Stimulated activated CD4-positive, alpha-beta T cell treated with anti-CD3 and anti-CD28 coated beads, Interleukin-12 subunit alpha, Interleukin-12 subunit beta, amount 100 ng/mL, for 24 hours (primary cell): ENCODE measurements at places on chromosomes 1 and 21.
A peak's percentile ranks its signal among the peaks of the same experiment; 100 is the strongest.

DNA sequence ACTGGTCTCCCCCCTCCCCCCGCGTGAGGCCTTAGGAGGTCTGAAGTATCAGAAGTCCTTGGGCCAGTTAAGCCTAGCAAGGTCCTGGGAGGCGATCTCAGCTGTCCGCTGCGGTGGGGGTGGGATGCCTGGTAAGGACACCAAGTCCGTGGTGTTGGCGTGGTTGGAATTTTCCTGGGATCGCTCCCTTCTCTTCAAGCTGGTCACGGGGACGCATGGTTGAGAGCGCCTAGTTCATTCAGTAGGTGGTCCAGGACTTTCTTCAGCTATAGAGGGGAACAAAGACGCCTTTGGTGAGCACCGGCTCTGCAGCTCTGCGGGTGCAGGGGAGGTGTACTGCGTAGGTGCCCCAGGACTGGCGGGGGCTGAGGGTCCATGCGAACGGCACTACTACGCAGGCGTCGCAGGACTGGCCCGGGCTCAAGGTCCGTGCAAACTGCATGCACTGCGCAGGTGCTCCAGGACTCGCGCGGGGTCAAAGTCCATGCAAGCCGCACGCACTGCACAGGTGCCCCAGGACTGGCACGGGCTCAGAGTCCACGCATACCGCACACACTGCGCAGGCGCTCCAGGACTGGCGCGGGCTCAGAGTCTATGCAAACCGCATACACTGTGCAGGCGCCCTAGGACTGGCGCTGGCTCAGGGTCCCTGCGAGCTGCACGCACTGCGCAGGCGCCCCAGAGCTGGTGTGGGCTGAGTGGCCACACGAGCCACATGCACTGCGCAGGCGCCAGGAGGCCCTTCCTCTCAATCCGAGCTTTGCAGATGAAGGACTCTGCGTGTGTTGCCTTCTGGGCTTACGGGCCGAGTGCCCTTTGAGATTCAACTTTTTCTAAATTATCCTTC lies 36.6 kb upstream of the HMGN1 start:
- DNase-seq: peak; percentile 47

- DNase-seq: no peak
These were observed 6.5 kb downstream of the KCNN3 start for GRCh38 chr1:154863315-154864174.

- no peak for DNase-seq
These were observed 19.3 kb downstream of the RSBN1 start for GRCh38 chr1:113792986-113793385.

DNA sequence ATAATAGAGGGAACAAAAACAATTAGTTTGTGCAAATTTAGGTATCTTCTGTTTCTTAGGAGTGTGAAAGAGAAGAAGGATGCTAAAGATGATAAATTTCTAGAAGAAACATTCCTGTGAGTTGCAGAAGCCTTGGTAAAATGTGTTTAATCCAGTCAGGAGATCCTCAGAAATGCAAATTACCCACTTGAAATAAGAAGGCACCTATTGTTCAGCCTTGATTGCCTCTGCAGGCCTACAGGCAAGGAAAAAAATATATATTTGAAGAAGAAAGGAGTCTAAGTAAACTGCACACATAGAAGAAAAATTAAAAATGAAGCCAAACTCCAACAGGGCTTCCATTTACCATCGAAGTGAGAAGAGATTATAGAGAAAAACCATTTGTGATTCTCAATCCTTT lies 51.0 kb upstream of the LHX8 start:
- DNase-seq: no peak

DNA sequence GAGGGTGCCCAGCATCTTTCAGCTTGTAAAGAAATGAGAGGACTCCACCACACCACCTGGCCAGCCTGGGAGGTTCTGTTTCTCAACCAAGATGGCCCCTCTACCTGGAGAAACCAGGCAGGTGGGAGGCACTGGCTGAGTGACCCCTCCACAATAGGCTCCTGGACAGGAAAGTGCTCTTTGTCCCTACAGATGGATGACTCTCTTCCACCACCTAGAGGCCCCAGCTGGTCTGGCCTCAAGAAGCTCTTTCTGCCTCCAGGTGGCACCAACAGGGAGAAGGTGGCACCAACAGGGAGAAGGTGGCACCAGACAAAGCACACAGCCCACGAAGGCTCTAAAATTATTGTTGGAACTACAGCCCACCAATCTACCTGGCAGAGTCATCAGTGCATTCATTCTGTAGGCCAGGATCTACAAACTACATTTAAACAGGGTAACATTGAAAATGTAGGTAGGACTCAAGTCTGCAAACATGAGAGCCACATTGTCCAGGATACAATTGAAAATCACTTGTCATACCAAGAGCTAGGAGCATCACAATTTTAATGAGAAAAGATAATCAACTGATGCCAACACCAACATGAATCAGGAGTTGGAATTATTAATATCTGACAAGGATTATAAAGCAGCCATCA lies 14.4 kb downstream of the TMPRSS3 start:
- no peak for DNase-seq

- DNase-seq: no peak
These were observed 17.5 kb downstream of the SLC26A9 start for GRCh38 chr1:205925736-205926135.

GRCh38 chr21:33368124-33368523 lies 35.1 kb upstream of the IFNGR2 start:
- no peak for DNase-seq

DNA sequence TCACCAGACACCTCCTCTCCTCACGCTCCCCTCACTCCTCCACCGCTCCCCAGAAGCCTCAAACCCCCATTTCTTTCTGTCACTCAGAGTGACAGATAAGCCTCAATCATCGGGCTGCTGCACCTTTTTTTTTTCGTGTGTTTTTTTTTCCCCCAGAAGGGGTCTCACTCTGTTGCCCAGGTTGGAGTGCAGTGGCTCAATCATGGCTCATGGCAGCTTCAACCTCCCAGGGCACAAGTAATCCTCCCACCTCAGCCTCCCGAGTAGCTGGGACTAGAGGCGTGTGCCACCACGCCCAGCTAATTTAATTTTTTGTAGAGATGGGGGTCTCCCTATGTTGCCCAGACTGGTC lies 1.2 kb upstream of the TMPRSS2 start:
- no peak for DNase-seq

- no peak for DNase-seq
These were observed 11.6 kb downstream of the GPX7 start for GRCh38 chr1:52613636-52614373.

DNA sequence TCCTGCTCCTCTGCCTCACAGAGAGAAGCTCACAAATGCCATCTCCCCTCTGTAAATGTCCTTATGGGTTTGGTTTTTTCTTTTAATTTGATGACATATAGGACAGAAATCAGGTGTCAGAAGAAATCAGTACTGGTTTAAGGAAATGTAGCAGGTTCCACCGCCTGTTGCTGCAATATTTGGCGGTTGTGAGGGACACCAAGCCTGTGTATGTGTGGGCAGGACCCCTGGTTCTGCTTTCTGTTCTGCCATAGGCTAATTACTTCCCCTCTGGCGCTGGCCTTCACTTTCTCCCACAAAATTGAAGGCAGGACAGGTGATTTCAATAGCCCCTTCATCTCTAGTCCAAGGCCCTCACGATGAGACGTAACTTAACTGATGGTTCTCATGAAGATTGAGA lies 69.2 kb downstream of the PRDM2 start:
- no peak for DNase-seq

DNA sequence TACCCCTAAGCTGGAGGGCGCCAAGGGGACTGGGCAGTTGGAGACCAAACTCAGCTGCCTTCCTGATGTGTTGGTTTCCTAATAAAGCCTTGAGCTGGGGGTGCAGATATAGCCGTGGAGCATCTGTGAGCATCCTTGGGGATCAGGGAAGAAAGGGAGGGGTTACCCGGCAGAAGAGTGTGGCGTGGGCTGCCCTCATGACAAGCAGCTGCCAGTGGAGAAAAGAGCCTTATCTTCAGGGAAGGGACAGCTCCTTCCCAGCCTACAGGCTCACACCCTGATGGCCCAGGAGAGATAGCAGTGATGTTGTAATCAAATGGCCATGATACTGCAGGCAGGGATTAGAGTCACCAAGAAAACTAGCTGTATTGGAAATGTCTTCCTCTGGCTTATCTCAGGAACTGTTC lies 10.8 kb upstream of the NFASC start:
- DNase-seq: no peak

GRCh38 chr1:9424261-9424660 lies 115.0 kb upstream of the SLC25A33 start:
- no peak for DNase-seq

GRCh38 chr1:223678841-223679240 lies 13.3 kb upstream of the CAPN8 start:
- no peak for DNase-seq

DNA sequence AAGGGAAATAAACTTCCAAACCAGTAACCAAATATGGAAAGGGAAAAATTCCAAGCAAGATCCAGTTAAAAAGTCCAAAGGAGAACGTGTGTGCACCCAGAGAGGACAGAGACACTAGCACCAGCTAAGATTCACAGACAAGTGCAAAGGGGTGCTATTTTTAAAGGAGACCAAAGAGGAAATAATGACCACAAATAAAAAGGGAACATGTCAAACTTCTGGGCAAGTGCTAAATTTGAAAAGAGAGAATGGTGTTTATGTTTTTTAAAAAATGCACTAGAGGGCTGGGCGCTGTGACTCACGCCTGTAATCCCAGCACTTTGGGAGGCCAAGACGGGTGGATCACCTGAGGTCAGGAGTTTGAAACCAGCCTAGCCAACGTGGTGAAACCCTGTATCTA lies 8.6 kb downstream of the JAM2 start:
- DNase-seq: no peak

DNA sequence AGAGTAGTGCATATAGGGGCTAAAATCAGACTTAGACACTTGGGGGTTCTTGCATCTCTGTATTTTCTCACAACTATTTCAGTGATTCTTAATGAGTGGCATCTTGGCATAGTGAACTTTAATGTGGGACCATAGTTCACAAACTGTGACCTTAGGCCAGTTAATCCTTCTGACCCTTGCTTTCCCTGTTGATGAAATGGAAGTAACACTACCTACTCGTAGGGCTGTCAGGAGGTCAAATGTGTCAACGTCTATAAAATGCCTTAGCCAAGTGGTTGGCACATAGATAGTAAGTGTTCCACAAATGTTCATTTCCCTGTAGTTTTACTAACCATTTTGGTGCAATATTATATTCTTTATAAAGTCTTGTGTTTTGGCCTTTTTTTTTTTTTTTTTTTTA lies 49.4 kb downstream of the DYRK1A start:
- DNase-seq: no peak

DNA sequence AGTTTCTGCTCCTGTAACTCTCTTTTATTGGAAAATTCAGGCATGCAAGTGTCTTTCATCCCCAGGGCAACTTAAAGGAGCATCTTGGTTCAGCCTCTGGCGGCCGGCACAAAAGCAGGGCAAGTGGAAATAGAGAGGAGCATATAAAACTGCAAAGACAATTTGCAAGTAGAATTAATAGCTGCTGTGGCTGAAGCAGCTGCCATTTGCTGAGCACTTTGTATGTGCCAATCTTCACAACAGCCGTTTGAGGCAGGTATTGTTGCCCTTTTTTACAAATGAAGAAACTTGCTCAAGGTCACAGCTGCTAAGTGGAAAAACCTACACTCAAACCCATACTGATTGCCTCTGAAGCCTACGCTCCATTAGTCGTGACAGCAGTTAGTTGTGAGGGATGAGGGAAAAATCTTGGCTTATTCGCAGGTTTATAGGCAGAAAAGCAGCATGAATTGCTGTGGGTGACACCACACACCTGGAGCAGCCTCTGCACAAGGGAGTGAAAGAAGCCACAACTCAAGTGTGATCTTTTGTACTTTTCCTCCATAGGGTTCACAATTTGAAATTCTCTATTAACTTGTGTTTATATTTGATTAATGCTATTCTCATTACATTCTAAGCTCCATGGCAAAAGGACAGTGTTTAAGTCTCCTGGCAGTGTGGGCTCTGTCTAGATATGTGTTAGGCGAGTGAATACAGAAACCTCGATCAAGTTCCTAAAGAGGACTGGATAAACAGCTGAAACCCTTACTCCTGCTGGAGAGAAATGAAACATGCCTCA lies 99.0 kb upstream of the BEND5 start:
- DNase-seq: no peak

GRCh38 chr1:93758842-93759515 lies 77.3 kb upstream of the BCAR3 start:
- DNase-seq: no peak

- DNase-seq: peak; percentile 13
These were observed 117.5 kb upstream of the HOOK1 start for GRCh38 chr1:59697150-59697800.

DNA sequence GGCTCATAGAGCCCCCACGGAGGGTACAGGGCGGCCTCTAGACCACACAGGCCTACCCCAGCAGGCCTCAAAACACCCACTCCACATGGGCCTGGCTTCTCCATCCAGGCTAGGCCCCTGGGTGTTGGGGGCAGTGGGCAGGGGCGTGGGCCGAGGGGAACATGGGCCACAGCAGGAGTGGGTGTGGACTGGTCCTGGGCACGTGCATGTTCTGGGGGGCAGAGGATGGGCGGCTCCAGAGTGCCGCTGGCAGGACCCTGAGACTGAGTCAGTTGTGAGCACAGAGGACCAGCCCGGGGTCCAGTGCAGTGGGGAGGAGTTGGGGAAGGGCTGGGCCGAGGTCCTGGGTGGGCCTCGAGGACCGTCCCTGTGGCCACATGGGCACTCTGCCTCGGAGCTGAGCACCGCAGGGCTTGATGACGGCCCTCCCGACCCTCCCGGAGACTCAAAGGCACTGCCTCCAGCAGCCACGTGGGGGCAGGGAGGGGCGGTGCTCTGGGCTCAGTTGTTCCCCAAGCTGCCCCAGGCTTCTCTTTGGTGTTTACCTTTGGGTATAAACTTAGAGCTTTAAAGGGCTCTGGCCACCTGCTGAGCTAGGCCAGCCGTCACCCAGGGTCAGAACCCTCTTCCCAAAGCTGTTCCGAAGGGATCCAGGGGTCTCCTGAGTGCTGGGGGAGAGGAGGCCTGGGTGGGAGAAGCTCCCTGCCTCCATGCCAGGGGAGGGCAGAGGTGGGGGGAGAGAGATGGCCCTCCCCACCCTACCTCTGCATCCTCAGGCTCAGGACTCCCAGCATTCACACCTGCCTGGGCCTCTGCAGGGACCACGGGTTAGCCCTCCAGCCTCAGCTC lies 79.9 kb downstream of the MORN1 start:
- DNase-seq: peak; percentile 42

DNA sequence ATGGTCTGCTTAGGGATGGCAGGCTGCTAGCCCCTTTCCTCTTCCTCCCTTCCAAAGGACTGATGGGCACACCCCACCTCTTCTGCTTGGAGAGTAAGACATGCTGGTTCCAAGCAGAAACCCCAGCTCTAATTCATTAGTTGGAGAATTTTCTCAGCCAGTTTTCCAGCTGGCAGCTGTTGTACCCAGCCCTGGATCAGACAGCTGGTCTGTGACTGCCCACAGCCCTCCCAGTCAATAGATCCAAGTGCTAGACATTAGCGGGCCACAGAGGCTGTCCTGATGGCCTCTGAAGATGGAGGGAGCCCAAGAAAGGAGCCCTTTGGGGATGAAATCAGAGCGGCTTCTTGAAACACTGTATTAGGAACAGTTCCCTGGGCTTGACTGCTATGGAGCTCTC lies 35.8 kb downstream of the ACOT11 start:
- DNase-seq: no peak

- DNase-seq: no peak
These were observed 17.2 kb downstream of the NIBAN1 start for GRCh38 chr1:184956999-184957700.
